ENCODE measurements at places on chromosomes 5 and 9.

DNA sequence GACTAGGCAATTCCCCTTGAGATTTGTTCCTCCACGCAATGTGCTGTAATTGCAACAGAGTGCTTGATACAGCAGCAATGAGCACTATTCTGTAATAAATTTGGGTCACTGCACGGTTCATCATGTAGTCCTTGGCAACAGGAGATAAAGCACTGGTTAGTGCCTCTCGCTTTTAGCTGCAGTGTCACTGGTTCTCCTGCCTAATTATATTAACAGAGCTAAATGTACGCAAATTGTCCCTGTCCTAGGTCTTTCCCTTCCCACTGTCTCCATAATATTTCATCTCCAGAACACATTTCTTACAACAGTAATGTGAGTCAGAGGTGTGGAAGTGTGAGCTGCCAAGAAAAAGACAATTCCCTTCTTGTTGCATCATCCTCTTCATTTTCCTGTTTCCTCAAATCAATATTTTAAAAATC is 553.1 kb downstream of the ZNF608 start:
- no peaks in the 10 kb centered on the region for H3K4me1 ChIP-seq
- H3K27me3 ChIP-seq, result no peaks in the 10 kb centered on the region
- H3K27ac ChIP-seq, result no peak overlapping the region

- H3K27ac ChIP-seq, result no peak overlapping the region
- no peaks in the 10 kb centered on the region for H3K4me1 ChIP-seq
- no peak for DNase-seq
These were observed 20.6 kb downstream of the BOD1 start for GRCh38 chr5:173595841-173596240.

DNA sequence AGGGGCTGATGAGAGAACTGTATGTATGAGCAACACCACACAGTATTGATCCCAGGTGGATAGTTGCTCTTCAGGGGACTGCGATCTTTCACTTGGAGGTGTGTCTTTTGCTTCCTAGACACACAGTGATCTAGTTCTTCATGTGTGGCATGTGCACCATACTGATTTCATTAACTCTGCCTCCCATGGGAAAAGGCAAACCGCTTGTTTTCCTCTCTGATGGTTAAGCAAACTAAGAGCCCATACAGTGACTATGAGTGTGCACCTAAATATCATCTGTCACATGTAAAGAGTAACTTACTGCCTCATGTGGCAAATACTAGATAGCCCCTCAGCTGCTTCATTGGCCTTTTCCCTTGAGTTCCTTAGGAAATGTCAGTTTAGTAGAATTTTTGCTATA is 147.3 kb downstream of the TLE4 start:
- H3K27me3 ChIP-seq, result no peaks in the 10 kb centered on the region
- no peak for DNase-seq
- no peak overlapping the region for H3K27ac ChIP-seq
- no peak overlapping the region for H3K4me3 ChIP-seq

GRCh38 chr9:89436963-89437625 is 60.8 kb downstream of the SEMA4D start:
- no peaks in the 10 kb centered on the region for H3K27me3 ChIP-seq
- no peaks in the 10 kb centered on the region for H3K36me3 ChIP-seq
- peak; percentile 83 for DNase-seq
- no peak overlapping the region for H3K4me3 ChIP-seq
- H3K4me1 ChIP-seq, result peaks cover 49% of the 10 kb centered on the region
- peak overlapping the region; percentile 51 for H3K27ac ChIP-seq

GRCh38 chr5:175384724-175385552 is 59.0 kb downstream of the DRD1 start:
- no peak overlapping the region for H3K4me3 ChIP-seq
- DNase-seq, result no peak
- H3K4me1 ChIP-seq, result no peaks in the 10 kb centered on the region
- no peaks in the 10 kb centered on the region for H3K36me3 ChIP-seq

DNA sequence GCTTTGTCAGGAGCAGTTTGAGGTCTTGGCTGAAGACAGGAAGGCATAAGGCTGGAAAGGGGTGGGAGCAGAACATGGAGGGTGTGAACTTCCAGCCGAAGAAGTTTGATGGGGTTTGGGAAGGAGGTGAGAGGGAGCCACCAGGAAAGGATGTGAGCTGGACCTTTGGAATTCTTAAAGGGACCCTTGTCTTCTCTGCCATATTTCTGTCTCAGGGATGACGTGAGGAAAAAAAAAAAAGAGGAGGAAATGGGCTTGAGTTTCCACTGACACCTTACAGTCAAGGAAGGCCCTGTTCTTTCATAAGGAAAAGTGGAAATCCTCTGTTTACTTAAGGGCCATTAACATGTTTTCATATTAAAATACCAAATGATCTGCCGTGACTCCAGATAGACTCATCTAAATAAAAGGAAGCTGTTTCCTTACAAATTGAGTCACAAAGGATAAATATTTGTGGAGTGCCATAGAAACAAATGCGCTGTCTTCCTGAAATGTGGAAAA is 132.1 kb downstream of the PALM2AKAP2 start:
- peak overlapping the region; percentile 21 for H3K27ac ChIP-seq
- DNase-seq, result no peak
- no peaks in the 10 kb centered on the region for H3K27me3 ChIP-seq

DNA sequence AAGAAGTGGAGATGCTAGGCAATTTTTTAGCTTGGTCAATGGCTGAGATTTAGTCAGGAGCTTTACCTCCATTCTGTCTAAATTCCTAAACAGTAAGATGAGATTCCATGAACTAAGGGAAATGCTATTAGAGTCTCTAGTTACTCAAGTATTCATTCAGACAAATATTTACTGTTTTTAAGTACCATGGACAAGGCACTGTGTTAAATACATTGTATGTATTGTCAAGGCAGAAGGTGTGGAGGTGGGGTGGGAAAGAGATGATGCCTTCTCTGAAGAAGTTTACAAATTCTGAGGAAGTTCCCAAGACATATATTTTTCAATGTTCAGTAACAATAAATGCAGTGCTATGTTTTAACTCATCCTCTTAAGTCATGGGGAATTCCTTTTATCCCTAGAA is 459.9 kb upstream of the NMUR2 start:
- H3K4me3 ChIP-seq, result no peak overlapping the region
- DNase-seq, result no peak
- no peak overlapping the region for H3K27ac ChIP-seq
- H3K4me1 ChIP-seq, result no peaks in the 10 kb centered on the region
- H3K36me3 ChIP-seq, result no peaks in the 10 kb centered on the region

DNA sequence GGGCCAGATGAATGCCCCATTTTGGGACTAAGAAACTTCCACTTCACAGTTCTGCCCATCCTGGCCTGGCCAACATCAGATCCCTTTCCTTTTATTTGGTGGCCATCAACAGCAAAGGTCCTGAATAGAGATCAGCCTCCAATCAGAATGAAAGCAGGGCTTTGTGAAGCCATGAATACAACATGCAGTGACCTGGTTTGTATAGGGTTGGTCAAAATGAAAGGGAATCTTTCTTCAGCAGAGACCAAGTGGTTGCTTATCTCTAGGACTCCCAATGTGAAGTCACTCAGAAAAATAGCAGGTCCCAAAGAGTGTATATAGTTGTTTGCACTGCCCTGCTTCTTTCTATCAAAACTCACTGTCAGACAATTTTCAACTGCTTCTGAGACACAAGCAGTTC is 113.9 kb upstream of the SLC12A2 start:
- H3K27ac ChIP-seq, result no peak overlapping the region
- no peaks in the 10 kb centered on the region for H3K27me3 ChIP-seq
- no peak for DNase-seq
- no peak overlapping the region for H3K4me3 ChIP-seq
- no peaks in the 10 kb centered on the region for H3K36me3 ChIP-seq

- H3K27me3 ChIP-seq, result peaks cover 18% of the 10 kb centered on the region
- peak overlapping the region; percentile 36 for H3K4me3 ChIP-seq
- no peak overlapping the region for H3K27ac ChIP-seq
- peak; percentile 44 for DNase-seq
- no peaks in the 10 kb centered on the region for H3K36me3 ChIP-seq
- no peaks in the 10 kb centered on the region for H3K4me1 ChIP-seq
These were observed 4.5 kb downstream of the ELAVL2 start for GRCh38 chr9:23821375-23822181.

- DNase-seq, result no peak
- no peaks in the 10 kb centered on the region for H3K4me1 ChIP-seq
- H3K27ac ChIP-seq, result peak overlapping the region; percentile 47
- H3K27me3 ChIP-seq, result no peaks in the 10 kb centered on the region
- no peak overlapping the region for H3K4me3 ChIP-seq
- no peaks in the 10 kb centered on the region for H3K36me3 ChIP-seq
These were observed 5.1 kb downstream of the ZNF462 start for GRCh38 chr9:106868087-106868486.

Measured in Peyer's patch (tissue), 4 donors.